ENCODE measurements at places on chromosomes 2 and 18. TPM values are rescaled to one million over a fixed set of nuclear protein-coding genes. Genes with fewer than 3 reads are reported as not detected.

DNA sequence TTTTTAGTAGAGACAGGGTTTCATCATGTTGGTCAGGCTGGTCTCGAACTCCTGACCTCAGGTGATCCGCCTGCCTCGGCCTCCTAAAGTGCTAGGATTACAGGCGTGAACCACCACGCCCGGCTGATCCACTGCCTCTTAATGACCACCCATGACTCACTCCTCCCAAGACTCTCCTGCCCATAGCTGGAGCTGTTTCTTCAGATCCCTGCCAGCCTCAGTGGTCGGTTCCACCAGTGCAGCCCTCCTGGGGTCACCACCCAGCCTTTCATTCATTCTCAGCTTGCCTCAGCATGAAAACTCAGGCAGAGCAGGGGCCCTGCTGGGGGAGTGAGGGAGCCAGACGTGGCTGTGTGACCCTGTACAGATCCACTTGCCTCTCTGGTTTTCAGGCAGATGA, 12.5 kb downstream of the KCNIP3 start:
- DNase-seq: no peak

GRCh38 chr2:72137498-72138010, 10.1 kb downstream of the CYP26B1 start:
- no peak for DNase-seq

DNA sequence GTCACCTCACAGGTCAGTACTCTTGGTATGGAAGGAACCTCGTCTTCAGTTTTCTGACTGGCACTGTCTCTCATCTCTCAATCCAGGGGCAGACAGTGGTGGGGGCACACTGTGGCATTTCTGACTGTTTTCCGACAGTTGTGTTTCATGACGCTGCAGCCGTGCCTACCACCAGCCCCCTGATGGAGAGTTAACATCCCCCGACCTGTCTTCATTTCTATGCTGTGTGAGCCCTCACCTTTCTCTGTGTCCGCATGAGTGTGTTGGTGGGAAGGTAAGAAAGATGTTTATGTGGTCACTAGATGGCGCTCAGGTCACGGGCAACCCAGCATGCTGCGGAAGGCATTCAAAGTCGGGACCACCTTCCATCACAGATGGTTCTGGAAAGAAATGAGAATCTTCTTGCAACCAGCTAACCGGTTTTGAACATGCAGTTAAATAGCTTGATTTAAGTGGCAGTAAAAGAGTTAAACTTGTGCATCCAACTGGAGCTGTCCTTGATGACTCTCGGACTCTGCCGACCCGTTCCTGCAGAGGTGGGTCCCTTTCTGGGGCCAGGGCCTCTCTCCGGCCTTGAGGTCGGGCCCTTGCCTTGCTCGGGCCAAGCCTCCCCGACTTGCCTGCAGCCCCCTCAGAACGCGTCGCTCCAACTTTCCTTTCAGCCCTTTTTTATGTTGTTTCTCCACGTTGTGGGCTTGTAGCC, 92.4 kb downstream of the DYSF start:
- peak; percentile 58 for DNase-seq

GRCh38 chr2:224099861-224100643, 61.0 kb upstream of the SERPINE2 start:
- DNase-seq: no peak

- DNase-seq: no peak
Measured at GRCh38 chr2:129880309-129880708, 99.2 kb upstream of the RAB6C start.

The CTDP1 gene
- 31.0 TPM for polyA plus RNA-seq

DNA sequence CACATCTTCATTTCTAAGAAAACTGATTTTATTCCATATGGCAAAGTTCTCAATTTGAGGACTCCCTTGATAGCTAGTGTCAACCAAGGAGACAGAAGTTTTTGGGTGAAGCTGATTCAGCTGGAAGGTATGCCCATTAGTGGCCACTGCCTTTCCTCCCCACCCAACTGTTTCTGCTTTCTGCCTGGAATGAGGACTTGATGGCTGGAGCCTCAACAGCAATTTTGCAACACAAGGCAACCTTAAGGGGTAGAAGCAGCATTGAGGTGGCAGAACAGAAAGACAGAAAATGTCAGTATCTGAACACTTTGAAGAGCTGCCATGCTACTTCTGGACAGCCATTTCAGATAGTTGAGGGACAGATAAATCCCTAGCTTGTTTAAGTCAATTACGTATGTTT, 47.0 kb downstream of the INHBB start:
- DNase-seq: no peak

- DNase-seq: peak; percentile 15
Measured at GRCh38 chr2:56183643-56184499, at the start of gene CCDC85A. TSS of gene CCDC85A (plus strand) at chr2:56183990. CDS start at chr2:56184625, 635 bp downstream.

DNA sequence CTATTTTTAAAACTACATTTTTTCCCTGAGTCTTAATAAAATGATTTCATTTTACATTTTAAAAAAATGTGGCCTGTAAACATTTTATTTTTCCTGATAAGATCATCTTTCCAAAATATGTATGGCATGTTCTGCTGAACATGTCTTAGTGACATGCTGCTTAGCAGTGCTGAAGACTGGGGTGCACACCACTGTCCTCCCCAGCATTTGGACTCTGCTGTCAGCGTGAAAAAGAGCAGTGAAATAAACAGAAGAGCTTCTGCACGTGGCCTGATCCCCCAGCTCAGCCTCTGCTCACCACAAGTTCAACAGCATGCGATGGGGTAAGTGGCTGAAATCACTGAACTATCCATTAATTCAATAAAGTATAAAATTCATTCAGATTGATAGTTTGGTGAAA, 81.6 kb upstream of the ZNF521 start:
- DNase-seq: no peak

DNA sequence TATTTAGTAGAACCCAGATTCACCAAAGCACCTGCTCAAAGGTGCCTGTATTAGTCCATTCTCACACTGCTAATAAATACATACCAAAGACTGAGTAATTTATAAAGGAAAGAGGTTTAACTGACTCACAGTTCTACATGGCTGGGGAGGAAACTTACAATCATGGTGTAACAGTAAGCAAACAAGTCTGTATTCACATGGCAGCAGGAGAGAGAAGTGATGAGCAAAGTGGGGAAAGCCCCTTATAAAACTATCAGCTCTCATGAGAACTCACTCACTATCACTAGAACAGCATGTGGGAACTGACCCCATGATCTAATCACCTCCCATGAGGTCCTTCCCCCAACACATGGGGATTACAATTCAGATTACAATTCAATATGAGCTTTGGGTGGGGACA, 28.0 kb upstream of the DDX18 start:
- DNase-seq: no peak

The ANKRD30B gene
- not detected for polyA plus RNA-seq

The ITGA4 gene
- polyA plus RNA-seq: 212 TPM

GRCh38 chr2:3466966-3467365, 52.4 kb downstream of the ADI1 start:
- no peak for DNase-seq

The PDE11A gene
- not detected for polyA plus RNA-seq

The SNTG2 gene
- polyA plus RNA-seq: 0.30 TPM

GRCh38 chr2:71560638-71561011, 107.3 kb downstream of the DYSF start:
- no peak for DNase-seq

Data from CD8-positive, alpha-beta memory T cell (primary cell).